ENCODE measurements at places on chromosomes 7 and 10.
A peak's percentile ranks its signal among the peaks of the same experiment; 100 is the strongest.

DNA sequence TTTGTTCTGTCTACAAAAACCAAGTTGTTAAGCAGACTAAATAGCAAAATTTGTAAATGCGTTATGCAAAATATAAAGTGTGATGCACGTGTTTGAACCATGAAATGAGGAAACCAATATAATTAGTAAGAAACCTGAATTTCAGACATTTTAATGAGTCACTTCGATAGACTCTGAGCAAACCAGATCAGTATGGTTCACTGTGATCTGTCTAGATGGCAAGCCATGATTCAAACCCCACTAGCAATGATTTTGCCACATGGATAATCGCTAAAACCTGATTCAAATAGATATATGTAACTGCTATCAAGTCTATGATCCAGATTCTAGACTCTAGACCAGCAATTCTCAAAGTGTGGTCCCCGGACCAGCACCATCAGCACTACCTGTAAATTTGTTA is 24.8 kb downstream of the ZC3HAV1 start:
- DNase-seq: no peak

GRCh38 chr7:113071465-113071864 is 15.2 kb downstream of the GPR85 start:
- no peak for DNase-seq

DNA sequence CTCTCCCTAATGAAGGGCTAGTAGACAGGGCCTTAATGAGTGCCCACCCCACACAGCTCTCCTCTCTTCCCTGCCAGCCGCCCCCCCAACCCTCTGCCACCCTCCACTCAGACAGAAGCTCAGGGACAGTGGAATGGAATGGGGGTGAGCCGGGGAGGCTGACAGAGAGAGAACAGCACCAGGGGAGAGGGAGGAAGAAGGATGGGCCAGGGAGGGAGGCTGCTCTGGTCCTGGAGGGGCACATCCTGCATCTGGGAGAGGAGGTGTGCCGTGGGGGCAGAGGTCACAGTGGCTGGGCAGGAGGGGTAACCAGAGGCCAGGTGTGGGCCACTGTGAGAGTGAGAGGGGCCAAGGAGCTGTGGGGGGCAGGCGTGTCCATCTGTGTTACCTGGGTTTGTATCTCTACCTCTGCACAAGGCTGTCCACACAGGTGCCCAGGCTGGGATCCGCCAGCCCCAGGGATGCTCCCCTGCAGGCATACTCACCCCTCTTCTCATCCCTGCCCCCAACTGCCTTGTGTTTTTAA is 2.4 kb downstream of the NYAP1 start:
- no peak for DNase-seq

- no peak for DNase-seq
Measured at GRCh38 chr10:133011882-133012281, 69.5 kb upstream of the CFAP46 start.

DNA sequence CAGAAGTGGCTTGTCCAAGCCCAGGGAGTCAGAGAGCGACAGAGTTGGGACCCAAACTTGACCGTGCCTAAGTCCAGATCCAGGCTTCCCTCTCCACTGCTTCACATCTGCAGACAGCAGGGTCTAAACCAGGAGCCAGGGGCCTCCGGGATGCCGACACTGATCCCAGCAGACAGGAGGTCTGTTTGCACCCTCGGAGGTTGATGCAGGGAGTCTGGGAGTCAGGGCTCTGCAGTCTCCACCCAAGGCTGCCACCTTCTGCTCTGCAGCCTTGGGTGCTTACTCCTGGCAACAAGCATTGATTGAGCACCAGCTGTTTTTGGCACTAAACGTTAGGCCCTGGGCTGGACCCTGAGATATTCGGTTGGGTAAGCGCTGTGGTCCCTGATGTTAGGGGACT is 21.0 kb downstream of the ELFN1 start:
- DNase-seq: no peak

GRCh38 chr10:110399106-110399964 is 94.6 kb upstream of the SMNDC1 start:
- DNase-seq: peak; percentile 92

DNA sequence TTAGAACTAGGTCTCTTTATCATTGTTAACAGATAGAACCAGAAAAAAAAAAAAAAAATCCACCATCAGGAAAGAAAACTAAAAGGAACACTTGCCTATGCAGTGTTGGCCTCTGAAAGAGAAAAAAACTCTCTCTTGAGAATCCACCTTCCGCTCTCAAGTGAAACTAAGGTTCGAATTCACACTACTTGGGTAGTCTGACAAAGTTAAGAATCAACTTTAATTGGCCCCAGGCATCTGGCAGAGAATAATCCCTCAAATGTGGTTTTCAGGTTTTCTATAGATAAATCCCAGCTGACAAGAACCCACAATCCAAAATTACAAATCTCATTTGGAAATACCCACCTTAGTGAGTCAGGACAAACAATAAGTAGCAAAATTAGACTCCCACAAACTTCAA is 199.7 kb upstream of the LRRN3 start:
- no peak for DNase-seq

- DNase-seq: no peak
Measured at GRCh38 chr7:98879198-98879978, 1.1 kb downstream of the TRRAP start.

DNA sequence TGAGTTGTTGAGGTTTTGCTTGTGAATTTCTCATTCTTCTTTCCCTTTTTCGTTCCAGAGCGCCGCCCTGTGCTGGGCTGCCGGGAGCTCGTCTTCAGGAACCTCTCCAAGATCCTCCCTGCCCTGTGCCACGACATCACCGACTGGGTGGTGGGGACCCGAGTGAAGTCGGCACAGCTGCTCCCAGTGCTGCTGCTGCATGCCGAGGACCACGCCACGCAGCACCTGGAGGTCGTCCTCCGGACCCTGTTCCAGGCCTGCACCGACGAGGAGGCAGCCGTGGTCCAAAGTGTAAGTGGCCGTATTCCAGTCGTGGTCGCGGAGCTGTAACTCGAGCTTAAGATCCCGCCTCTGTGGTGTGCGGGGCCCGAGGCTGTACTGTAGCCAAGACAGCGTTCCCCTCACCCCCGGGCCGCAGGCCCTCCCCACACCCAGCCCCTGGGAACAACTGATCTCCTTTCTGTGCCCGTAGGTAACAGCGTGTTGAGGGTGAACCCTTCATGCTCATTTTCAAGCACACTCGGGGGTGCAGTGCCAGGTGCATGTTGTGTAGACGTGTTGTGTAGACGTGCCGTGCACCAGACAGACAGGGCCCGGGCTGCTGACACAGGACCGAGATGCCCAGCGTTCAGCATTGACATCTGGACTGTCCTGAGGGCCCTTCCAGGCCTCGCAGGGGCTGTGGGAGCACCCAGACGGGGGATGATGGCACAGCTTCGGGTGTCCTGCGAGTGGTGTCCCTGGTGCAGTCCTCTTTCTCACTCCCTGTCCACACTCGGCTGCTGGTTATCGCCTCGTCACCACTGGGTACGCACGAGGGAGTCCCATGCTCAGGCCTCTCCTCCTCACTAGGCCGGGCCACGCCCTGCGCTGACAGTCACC is 27.7 kb upstream of the PRKAR1B start:
- no peak for DNase-seq

DNA sequence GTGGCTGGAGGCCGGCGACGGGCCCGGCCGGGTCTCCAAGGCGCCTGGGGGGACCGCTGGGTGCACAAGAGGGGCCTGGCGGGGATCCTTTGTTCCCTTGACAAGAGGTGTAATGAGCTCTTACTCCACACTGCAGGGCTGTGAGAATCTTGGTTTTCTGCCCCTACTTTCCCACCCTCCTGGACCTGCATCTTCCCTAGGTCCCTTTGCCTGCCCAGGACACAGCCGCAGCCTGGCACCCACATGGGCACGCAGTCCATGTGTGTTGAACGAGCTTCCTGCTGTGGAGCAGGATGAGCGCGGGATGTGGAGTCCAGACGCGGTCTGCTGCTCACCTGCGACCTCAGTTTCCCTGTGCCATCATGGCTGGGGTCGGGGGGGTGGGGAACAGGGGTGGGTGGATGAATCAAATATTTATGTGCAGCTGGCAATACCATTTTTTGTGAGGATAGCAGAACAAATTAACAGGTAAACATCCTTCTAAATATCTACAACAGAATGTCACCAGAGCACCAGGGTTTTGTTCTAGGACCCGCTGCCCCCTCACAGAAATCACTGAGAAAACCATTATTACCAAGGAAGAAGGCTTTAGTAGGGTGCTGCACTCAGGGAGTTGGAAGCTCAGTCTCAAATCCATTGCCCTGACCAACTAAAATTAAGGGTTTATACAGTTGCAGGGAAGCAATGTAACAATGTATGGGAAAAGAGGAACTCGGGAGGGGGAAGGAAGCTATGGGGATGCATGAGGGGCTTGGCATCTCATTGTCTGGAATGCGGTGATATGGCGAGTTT is 474 bp upstream of the NSMCE4A start:
- no peak for DNase-seq

- no peak for DNase-seq
Measured at GRCh38 chr10:112613620-112614019, 166.6 kb downstream of the VTI1A start.

DNA sequence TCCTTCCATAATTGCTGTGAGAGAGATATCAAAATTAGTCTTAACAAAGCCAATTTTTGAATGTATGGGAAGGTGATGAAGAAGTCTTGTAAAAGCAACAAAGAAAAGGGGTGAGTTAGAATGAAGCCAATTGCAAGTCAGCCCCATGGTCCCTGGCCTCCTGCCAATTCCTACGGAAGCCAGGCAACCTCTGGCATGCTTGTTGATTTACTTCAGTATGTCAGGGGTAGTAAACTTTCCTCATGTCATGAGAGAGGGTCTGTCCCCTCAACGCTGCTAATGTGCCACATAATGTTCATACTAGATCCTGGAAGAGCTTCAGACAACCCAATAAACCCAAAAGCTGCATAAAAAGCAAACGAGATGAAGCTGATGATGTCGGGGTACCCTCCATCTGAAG is 159.1 kb upstream of the YAE1 start:
- DNase-seq: no peak

GRCh38 chr7:46886669-46887374 is 695.1 kb downstream of the TNS3 start:
- DNase-seq: no peak

DNA sequence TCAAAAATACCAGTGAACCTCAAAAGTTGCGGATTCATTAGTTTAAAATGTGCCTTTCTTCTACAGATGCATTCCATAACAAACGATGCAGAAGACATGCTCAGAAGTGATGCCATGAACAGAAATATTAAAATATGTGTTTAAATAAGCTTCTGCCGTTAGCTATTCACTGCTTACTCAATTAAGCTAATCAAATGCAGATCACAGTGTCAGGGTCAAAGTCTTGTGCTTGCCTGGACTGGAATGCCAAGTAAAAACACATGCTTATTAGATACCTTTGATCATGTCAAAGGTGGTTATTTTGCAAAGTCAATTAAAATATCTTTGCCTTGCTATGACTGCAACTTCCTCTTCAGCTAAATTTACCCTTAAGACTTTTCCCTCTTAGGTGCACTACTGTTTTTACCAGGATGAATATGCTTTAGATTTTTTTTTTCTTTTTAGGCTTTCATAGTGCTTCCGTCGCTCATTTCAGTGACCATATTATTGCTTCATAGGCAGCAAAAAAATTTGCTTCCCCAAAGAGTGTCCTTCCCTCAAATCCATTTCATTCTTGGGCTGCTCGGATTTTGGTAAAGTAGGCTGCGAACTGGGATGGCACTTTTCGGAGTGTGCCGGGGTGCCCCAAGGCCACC is 905 bp downstream of the ASB13 start:
- DNase-seq: no peak

DNA sequence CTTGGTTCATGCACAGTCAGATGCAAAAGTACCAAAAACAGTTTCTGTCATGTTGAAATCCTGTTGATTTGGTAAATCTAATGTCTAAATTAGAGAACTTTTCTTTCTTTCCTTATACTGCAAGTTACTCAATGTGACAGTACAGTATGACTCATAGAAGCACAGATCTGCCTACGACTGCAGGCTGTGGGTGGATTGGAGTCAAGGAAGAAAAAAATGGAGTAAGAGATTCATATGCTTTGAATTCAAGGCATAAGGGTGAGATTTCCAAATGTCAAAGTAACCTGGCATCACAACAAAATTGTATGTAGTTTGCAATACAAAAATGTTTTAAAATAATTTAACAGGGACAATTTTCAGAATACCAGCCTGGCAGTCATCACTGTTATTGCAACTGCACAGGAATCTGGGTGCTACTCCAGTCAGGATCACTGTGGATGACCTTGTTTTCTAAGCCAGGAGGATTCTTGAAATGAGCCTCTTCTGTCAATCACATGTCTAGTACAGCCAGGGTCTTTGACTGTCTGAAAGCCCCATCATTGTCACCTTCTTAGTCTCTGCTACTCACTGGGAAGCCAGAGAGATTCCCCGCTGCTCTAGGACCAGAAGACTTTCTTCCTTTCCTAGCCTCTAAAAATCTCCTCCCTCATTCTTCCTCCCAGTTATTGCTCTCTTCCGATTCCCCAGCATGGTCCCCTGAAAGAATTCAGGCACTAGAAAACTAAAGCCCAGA is 83.6 kb downstream of the CD36 start:
- peak; percentile 48 for DNase-seq

GRCh38 chr10:34717429-34717828 is 97.7 kb downstream of the PARD3 start:
- DNase-seq: no peak

- no peak for DNase-seq
Measured at GRCh38 chr10:49474901-49475300, 64.0 kb downstream of the ERCC6 start.

GRCh38 chr10:63677001-63677400 is 155.8 kb downstream of the REEP3 start:
- DNase-seq: no peak

DNA sequence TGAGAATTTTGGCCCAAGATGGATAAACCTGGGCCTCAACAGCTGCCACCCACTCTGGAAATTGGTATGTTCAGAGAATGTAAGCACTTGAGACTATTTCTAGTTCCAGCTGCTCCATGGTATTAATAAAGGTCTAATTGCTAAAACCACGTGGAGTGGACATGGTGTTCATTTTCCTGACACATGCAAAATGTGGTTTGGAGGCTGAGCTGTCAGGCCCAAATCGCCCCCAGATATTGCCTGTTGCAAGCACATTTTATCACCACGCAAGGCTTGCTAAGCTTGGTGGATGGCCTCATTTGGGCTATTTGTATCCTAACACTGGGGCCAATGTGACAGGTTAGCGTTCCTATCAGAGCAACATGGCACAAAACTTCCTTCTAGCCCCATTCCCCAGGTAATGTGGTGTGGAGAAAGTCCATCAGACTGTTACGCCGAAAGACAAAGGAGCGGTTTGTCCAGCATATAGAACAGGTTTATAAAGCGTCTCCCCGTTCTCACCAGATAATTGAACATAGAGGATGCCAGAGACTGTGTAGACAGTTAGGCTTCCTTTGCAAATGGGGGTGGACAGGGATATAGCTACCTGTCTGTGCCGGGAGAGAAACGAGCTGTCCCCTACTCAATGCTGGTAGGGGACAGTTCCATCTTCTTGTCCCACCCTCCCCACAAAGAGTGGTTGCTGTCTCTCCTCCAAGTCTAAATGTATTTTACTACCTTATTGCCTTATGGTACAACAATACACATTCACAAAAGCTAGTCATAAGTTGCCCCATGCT is 78.0 kb upstream of the ANKRD1 start:
- no peak for DNase-seq

GRCh38 chr7:85165263-85165662 is 21.6 kb downstream of the SEMA3D start:
- DNase-seq: no peak

GRCh38 chr10:44938956-44939355 is 20.6 kb upstream of the RASSF4 start:
- DNase-seq: no peak
